Activated T-helper 1 cell treated with anti-CD3 and anti-CD28 coated beads, Interleukin-2, amount 50 U/mL, for 16 hours (primary cell): ENCODE measurements at places on chromosomes 16 and 17.

DNA sequence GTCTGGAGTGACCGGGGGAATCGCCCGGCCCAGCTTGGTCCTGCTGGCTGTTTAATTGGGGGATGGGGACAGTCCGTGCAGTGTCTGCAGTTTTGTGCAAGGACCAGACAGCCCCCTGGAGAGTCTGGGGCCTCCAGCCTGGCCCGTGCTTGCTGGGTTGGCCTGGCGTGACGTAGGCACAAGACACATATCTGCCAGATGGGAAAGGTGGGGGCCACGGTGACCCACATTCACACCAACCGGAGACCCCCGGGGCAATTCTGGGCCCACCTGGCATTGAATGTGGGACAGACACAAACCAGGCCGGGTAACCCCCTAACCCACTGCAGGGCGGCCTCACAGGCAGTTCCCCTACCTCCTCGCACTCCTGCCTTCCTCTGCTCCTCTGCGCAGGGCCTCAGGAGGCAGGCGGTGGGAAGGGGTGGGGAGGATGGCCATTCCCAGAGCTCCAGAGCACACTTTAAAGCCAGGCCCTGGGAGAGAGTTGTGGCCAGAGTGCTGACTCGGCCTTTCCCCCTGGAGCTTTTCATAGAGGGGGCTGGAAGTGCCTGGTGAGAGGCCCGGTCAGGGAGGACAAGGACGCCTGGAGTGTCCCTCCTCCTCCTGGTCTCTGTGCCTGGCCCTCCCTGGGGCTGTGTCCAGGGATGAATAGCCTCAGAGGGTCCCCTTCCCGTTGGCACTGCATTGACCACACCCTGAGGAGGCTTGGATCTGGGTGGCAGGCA lies 1.5 kb downstream of the MRC2 start:
- DNase-seq, result no peak

GRCh38 chr17:81322271-81323082 lies 27.4 kb upstream of the SLC38A10 start:
- no peak for DNase-seq

DNA sequence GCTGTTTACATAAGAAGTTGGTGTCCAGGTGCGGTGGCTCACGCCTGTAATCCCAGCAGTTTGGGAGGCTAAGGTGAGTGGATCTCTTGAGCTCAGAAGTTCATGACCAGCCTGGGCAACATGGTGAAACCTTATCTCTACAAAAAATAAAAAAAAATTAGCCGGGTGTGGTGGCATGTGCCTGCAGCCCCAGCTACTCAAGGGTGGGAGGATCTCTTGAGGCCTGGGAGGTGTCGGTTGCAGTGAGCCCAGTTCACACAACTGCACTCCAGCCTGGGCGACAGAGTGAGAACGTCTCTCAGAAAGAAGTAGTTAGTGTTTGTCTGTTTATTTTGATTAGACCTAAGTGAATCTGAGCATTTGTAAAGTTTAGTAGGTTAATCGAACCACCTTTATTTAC lies 12.8 kb downstream of the DDX19A start:
- no peak for DNase-seq

DNA sequence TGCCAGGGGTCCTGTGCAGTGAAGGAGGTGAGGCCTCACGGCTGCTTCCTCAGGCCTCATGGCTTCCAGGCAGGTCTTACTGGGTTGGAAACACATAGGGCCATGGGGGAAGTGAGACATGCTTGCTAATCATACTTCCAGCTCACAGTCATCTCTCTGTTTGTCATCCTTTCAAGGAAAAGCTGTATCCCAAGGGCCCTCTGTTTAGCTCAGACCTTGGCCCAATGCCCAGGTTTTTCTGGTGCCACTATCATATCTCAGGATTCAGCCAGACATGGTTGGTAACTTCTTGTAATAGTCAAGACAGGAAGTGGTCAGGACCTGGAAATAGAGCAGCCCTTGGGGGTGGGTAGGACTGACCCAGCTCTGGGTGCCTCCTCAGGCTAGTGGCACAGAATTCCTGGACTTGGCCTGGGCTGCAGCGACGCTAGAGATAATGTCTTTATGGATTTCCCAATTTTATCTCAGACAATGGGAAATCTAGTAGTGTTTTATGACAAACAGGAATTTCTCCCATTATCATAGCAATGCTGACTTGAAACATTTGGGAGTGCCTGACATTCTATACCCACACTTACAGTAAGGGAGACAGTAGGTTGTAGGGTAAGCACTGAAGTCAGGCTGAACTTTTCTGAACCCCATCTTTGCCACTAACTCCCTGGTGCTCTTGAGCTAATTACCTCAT lies 13.5 kb upstream of the ITGB3 start:
- DNase-seq, result no peak

DNA sequence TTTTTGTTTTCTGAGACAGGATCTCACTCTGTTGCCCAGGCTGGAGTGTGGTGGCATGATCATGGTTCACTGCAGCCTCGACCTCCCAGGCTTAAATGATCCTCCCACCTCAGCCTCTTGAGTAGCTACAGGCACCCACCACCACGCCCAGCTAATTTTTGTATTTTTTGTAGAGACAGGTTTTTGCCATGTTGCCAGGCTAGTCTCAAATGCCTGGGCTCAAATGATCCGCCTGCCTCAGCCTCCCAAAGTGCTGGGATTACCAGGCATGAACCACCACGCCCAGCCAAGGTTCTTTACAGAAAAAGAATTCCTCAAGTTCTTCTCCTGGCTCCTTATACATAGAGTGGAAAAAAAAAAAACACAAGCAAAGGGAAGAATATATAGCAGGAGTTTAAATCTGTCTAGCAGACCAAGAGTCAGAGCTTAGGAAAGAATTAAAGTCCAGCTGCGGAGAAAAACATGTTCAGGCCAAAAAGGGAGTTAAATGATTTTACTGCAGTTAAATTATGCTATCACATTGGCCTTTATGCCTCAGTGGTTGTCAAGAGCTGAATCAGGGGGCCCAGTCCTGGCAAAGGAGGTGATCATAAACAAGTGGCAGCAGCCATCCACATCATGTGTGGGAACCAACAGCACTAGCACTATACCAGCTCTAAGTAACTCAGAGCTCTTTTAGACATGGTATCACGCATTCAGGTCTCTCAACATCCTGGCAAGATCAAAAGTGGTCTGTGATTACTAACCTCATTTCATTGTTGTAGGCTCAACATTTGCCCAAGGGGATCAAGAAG lies 39.3 kb downstream of the LIG3 start:
- DNase-seq, result no peak

DNA sequence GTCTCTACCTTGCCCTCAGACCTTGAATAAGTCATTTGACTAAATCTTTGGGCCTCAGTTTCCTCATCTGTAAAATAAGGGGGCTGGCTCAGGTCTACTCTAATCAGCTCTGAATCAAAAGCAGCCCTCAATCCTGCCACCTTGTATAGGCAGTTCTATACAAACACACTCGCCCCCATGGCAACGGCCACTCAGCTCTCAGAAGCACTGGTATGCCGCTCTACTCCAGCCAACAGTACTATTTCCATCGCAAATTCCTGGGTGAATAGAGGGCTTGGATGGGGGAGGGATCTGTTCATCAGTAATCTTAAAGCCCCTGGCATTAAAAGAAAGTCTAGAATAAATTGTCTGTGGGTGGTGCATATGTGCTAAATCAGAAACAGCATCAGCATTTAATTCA lies 21.2 kb upstream of the TAOK1 start:
- no peak for DNase-seq

- DNase-seq, result no peak
These were observed 253.3 kb downstream of the SLC39A11 start for GRCh38 chr17:72839131-72839725.

GRCh38 chr17:59439262-59439661 lies 107.8 kb downstream of the YPEL2 start:
- DNase-seq, result no peak

- DNase-seq, result no peak
These were observed 8.1 kb upstream of the MT1E start for GRCh38 chr16:56617212-56618085.

DNA sequence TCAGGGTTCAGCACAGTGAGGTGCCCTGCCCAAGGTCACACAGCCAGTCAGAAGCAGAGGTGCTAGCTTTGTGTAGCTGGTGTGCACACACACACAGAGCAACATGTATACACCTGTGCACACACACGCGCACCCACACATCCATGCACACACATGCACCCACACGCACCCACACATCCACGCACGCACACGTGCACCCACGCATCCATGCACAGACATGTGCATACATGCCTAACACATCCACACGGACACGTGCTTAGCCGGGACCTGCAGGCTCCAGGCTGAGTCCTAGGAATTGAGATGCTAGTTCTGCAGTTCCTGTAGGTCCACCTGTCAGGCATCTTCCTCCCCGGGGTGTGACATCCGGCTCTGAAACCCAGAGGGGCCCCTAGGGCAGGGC lies 13.0 kb upstream of the DPEP1 start:
- no peak for DNase-seq

GRCh38 chr17:28468781-28469180 lies 4.7 kb upstream of the SLC13A2 start:
- DNase-seq, result no peak
